ENCODE measurements at places on chromosomes 11 and 22.

DNA sequence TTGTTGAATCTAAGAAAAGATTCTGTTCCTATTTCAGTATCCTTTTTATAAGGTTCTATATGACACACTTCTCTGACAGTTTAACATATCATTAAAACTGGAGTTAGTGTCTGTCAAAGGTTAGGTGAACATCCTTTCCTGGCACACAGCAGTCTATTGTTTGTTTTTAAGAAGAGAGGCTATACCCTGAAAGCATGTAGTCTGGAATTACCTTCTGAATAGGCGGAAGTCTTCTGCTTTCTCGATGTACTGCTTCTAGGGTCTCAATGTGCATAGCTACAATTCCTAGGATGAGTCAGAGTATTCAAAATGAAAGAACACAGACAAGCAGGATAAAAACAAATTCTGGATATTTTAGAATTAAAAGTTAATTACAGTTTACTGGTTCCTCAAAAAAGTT is 188.6 kb downstream of the SWAP70 start:
- no peak for DNase-seq

DNA sequence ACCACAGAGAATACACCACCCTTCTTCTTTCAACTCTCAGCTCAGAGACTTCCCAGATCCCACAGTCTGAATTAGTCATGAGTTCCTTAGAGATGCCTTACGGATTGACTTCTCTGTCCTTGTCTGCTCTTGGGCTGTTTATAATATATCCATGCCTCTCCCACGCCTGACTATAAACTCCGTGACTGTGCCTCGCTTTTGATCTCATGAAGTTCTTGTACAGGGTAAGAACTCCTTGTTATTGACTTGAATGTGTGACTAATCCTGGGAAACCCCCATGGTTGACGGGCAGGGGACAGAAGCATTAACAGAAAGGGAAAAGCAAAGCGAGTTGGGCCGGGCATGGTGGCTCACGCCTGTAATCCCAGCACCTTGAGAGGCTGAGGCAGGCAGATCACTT is 62.4 kb upstream of the POU2AF1 start:
- DNase-seq, result no peak

GRCh38 chr11:88494848-88495247 is 157.3 kb upstream of the CTSC start:
- DNase-seq, result no peak

DNA sequence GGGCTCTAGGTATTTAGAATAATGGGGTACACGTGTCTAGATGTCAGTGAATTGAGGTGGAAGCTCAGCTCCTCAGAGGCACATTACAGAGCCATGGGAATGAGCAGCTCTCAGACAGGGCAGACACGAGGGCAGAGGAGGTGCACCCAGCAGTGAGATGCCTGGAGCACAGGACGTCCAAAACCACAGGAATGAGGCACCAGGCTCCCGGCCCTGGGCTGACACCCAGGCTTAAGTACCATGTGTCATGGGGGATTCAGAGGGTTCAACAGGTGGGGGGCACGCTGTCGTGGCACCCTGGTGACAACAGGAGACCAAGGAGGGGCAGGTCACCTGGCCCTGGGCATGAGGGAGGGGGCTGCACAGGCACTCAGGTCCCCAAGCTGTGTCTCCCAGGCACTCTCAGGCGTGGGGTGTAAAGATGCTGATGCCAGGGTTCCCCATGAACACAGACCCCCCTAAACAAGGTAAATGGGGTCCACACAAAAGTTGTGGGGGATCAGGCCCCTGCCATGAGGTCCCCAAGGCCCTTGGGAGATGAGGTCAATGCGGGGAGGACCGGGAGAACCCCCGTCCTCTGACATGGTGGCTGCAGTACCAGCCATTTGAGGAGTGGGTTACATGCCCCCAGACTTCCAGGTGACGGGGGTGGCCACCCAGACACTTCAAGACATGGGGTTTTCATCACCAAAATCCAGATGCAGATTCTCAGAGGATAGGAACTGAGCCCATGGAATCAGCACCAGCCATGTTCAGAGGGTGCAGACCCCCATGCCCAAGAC is 5.6 kb upstream of the SYT8 start:
- no peak for DNase-seq

DNA sequence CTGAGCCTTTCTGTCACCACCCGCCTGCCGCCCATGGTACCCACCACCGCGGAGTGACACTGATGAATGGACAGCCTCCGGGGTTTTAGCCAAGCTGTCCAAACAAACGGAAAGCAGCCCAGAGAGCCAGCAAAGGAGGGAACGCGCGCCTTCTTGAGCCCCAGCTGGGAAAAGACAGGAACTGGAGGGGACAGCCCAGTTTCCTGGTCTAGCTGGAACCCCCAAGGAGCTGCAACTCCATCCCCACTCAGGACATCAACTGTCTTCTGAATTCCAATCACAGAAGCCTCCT is 33.7 kb downstream of the SHISAL1 start:
- no peak for DNase-seq

DNA sequence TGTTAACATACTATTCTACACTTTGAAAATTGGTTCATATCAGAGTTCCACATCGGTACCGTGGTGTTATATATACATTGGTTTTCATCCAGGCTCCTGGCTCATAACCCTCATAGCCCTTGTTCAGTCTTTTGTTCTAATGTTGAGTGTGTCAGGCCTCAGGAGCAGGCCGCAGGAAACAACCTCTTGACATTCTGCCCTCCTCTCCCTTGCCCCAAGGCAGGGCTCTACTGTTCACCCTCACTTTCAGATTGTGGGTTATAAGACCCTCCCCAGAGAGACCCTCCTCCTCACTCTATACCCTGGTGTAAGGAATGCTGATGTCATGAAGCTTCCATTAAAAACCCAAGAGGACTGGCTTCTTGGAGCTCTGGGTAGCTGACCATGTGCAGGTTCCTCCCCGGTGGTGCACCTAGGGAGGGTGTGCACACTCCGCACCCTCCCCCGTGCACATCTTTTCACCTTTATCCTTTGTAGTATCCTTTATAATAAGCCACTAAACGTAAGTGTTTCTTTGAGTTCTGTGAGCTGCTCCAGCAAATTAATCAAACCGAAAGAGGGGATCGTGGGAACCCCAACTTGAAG is 12.1 kb downstream of the SSH3 start:
- no peak for DNase-seq

DNA sequence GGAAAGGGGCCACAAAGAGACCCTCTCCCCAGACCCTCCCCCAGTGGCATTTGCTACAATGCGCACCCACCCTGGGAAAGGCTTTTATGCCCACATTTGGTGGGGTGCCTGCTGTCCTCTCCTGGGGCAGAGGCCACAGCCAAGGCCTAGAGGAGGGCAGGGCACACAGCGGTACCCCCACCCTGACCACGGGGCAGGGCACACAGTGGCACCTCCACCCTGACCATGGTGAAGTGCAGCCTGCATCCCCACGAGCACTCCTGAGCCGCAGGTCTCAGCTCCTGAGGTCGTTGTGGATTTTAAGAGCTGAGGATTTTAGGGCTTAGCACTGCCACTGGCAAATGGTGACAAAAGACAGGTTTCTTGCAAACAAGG is 34.1 kb downstream of the CERK start:
- DNase-seq, result no peak

GRCh38 chr11:94581926-94582325 is 14.8 kb downstream of the PIWIL4 start:
- no peak for DNase-seq

GRCh38 chr11:1168256-1168655 is 10.5 kb downstream of the MUC5AC start:
- DNase-seq, result no peak

DNA sequence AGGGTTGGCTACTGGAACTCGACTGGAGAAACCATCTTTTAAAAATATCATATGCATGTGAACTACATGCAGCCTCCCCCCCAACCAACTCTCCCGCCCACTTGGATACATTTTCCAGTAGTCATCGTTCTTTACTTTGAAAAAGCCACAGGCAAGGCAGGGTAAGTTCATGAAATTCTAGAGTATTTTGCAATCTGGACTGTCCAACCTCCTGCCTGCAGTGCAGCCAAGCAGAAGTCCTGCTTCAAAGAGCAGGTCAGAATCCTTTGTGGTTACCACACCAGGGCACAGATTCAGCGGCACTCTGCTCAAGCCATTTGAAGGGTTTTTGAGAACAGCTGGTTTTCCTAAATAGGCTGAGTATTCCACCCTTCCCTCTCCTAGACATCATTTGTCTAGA is 12.1 kb downstream of the ELF5 start:
- no peak for DNase-seq

- DNase-seq, result no peak
Observed at GRCh38 chr22:47204002-47204979, 441.8 kb downstream of the TBC1D22A start.

- DNase-seq, result no peak
Observed at GRCh38 chr11:36822829-36823228, 224.8 kb upstream of the RAG2 start.

DNA sequence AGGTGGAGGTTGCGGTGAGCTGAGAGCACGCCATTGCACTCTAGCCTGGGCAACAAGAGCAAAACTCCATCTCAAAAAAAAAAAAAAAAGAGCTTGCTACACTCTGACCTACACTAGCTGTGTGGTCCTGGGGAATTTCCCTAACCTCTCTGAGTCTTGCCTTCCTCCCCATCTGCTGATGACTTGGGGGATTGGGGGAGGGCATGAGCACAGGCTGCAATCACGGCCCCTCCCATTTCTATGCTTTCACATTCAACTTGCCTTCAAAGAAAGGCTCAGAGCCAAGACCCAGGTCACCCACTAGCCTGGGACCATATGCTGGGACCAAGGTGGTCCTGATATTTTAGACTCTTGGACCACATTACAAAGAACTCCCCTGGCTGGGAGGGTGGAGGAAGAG is 39.8 kb upstream of the TEF start:
- no peak for DNase-seq

GRCh38 chr11:112590764-112591163 is 330.1 kb upstream of the PLET1 start:
- no peak for DNase-seq

- no peak for DNase-seq
Observed at GRCh38 chr22:50091092-50091768, 1.4 kb downstream of the MOV10L1 start.

- DNase-seq, result peak; percentile 28
Observed at GRCh38 chr11:44611687-44612434, 46.4 kb downstream of the CD82 start.

GRCh38 chr22:28980326-28980725 is 81.3 kb downstream of the C22orf31 start:
- no peak for DNase-seq

DNA sequence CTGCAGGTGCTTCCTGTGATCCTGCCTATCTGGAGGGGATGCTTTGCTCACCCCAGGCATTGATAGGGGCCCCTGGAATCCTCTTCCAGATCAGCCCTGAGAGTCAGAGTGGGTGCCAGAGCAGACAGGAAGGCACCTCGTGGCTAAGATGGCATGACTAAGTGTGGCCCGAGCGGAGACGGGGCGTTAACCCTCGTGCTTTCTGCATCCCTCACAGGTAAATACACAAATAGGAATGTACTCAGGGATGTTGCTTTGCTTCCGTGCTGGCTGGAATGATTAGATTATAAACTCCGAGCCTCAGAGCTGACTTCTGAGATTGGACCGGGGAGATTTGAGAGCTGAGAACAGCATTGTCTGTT is 312.7 kb upstream of the B3GAT1 start:
- no peak for DNase-seq

GRCh38 chr11:108895579-108896480 is 231.0 kb downstream of the DDX10 start:
- DNase-seq, result no peak
